Activated CD4-positive, alpha-beta T cell treated with anti-CD3 and anti-CD28 coated beads for 24 hours (primary cell): ENCODE measurements at places on chromosomes 5 and 9.

DNA sequence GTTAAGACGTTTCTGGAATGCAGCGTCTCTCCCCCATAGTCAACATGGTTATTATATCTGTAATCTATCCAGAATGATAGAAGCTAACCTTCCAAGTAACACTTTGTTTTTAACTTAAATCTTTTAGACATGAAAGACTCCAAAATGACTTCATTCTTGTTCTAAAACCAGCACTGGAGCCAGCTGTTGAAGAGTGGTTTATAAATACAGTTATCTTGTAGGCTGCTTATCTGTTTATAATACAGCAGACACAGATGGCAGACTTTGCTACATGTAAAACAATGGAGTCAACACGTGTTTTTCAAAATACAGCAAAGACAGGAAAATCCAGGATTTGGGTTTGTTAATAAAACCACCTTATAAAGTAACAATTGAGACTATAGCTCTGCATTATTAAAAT, 48.8 kb upstream of the RETREG1 start:
- DNase-seq: no peak

DNA sequence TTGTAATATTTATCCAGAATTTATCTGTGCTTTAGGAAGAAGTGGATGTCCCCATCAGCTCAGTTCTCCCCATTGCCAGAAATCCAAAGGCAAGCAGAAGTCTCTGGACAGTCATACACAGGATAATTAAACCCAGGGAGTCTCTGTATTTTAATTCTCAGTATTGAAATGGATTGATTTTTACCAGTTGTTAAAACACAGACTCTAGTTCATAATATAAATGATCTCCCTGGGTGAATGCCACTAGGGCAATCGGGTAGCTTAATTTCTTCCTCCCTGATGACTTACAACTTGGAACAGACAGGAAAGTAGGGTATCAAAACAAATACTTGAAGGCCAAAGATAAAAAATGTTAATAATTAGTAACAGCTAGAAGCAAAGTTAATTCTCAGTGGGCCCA, 66.5 kb upstream of the DAP start:
- DNase-seq: no peak

- DNase-seq: no peak
Measured at GRCh38 chr5:10671041-10672008, 89.7 kb downstream of the DAP start.

DNA sequence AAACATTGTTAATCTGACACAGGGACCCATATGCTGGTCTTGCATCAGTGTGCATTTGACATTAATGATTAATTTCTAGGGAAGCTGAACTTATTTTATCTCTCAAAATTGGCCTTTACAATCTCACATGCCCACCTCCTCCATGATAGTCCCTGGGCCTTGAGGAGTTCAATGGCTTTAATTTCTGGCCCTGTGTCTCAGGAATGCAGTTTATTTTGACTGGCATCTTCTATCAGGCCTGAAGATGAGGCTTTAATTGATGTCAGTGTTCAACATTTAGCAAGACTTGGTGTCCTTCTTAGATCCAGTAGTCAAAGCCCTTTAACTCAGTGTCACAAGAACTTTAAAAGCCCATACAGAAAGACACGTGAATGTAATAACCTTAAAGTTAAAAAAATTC, 10.5 kb upstream of the CLTB start:
- no peak for DNase-seq

- no peak for DNase-seq
Measured at GRCh38 chr9:114180696-114181606, 25.6 kb downstream of the COL27A1 start.

- DNase-seq: no peak
Measured at GRCh38 chr9:117368684-117369230, 46.1 kb downstream of the ASTN2 start.
